ENCODE measurements at places on chromosomes 4 and X.

DNA sequence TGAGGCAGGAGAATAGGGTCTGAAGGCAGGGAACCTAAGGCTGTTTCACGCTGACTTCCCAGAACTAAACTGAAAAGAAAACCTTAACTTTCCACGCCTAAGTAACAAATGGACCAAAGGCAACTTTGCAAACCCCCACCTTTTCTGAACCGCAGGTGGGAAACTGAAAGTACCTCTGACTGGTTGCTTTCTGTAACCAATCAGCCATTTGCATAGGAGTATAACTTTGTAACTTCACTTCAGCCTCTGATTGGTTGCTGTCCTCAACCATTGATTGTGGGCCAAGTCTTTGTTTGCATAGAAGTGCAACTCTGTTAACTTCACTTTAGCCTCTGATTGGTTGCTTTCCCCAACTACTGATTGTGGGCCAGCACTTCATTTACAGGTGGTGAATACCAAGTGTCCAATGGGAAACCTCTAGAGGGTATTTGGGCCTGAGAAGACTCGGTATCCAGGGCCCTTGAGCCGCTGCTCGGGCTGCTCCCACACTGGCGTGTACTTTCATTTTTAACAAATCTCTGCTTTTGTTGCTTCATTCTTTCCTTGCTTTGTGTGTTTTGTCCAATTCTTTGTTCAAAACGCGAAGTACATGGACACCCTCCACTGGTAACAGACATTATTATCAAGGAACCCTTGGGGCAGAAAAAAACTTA is 121.6 kb upstream of the CBR4 start:
- DNase-seq, result no peak

DNA sequence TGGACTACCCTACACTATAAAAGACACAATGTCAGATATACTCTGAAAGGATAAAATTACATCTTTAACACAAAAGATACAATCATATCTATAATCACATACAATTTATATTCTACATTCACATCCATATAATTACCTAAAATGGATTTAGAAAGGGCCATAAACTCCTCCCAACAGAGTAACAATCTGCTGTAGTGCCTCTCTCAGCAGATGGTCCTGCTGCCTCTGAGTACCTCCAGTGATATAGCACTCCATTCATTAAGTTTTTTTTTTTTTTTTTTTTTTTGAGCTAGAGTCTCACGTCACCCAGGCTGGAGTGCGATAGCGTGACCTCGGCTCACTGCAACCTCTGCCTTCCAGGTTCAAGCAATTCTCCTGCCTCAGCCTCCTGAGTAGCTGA is 7.4 kb downstream of the ANKRD37 start:
- DNase-seq, result no peak

DNA sequence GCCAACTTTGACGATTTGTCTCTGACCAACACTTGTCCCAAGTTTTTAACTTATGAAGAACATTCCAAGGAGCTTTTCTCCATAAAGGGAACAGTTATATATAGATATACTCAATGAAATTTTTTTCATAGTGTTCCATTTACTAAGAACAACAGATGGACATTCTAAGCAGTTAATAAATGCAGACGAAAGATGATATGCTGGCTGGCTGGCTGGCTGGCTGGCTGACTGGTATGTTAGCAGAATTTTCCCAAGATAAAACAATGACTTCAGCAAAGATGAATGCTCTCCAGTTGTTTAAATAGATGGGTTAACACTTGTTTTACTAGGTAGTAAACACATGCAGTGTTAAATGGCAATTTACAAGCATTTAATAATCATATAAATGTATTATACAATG is 62.2 kb downstream of the SPANXN3 start:
- DNase-seq, result no peak

DNA sequence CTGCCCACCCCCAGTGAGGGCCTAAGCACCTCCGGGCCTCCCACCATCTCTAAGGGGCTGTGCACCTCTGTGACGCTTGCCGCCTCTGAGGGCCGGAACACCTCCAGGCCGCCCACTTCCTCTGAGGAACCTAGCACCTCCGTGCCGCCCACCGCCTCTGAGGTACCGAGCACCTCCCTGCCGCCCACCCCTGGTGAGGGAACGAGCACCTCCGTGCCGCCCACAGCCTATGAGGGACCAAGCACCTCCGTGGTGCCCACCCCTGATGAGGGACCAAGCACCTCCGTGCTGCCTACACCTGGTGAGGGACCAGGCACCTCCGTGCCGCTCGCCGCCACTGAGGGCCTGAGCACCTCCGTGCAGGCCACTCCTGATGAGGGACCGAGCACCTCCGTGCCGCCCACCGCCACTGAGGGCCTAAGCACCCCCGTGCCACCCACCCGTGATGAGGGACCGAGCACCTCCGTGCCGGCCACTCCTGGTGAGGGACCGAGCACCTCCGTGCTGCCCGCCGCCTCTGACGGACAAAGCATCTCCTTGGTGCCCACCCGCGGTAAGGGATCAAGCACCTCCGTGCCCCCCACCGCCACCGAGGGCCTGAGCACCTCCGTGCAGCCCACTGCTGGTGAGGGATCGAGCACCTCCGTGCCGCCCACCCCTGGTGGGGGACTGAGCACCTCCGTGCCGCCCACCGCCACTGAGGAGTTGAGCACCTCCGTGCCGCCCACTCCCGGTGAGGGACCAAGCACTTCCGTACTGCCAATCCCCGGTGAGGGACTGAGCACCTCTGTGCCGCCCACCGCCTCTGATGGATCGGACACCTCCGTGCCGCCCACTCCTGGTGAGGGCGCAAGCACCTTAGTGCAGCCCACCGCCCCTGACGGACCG is 977 bp downstream of the MAGEE1 start:
- peak; percentile 51 for DNase-seq

GRCh38 chr4:1367230-1367935 is 20.4 kb downstream of the UVSSA start:
- DNase-seq, result no peak

DNA sequence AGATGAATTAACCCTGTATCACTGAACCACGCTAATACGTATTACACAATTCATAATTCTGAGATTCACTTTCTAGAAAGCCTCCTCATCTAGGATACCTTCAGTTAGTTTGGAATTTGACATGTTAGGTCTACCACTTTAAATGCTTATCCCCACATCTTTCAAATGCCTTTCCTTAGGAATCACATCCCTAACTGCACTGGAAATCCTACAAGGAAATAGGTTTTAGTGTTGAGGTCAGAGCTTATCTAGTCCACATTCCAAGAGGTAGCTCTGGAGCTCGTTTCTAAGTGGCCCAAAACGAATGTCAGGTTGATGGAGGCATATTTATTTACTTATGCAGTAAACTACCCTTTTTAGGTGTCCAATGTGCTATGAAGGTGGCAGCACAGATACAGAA is 18.0 kb downstream of the PDHA1 start:
- no peak for DNase-seq

DNA sequence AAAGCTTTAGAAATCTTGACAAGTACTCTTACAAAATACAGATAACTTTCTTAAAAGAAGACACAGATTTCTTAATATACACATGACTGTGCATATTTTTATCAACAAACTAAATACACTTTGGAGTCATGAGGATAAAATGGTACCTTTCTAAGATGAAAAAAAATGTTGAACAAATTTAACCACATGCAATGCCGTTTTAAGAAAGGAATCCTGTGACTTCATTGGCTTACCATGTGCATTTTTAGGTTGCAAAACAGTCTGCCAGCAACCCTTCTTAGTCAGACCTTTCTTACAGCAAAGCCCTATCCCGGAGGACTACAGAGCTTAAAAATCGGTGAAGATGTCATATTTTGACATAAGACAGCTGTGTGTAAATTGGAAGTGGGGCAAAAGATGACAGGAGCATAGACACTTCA is 51.7 kb downstream of the GASK1B start:
- no peak for DNase-seq

- no peak for DNase-seq
These were observed 18.5 kb downstream of the UVSSA start for GRCh38 chr4:1365271-1366178.

- no peak for DNase-seq
These were observed 5.1 kb upstream of the SFRP2 start for GRCh38 chr4:153794006-153794405.

GRCh38 chr4:157121401-157121800 is 45.5 kb downstream of the GLRB start:
- no peak for DNase-seq

- no peak for DNase-seq
These were observed 40.5 kb upstream of the SLC2A9 start for GRCh38 chr4:10061650-10062415.

- DNase-seq, result no peak
These were observed 37.4 kb downstream of the GPR143 start for GRCh38 chrX:9728261-9728660.

DNA sequence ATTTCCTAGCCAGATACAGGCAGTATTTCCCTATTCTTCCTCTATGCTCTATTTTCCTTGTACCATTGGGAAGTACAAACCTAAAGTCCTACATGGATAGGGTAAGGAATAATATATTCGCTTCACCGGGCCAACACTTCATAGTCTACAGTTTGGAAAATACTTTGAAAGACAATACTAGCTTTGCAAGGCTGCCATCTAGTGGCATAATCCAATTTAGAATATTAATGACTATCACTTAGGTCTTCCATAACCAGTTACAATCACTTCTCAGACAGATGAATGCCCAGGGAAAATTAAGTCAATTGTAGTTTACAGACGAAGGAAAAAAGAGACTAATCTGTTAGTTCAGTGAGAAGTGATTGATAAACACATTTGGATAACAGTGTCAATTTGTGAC is 141.0 kb upstream of the FAM47C start:
- no peak for DNase-seq

DNA sequence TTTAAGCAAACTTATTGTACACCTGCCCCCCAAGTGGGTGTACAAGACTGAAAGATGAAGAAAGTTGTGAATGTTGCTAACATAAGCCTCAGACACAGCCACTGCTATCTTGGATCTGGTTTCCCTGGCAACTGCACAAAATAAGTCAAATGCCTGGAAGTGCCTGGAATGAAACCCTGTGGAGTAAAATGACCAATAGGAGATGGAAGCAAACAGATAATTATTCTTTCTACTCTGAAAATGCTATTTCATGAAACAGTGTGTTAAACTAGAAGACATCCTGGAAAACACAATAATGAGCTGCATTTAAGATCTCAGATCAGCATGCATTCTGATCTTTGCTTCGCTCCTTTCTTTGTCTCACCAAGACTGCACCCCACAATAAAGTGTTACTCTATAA is 1016.0 kb downstream of the ARAP2 start:
- DNase-seq, result no peak

- no peak for DNase-seq
These were observed 57.4 kb downstream of the PJA1 start for GRCh38 chrX:69107747-69108401.

DNA sequence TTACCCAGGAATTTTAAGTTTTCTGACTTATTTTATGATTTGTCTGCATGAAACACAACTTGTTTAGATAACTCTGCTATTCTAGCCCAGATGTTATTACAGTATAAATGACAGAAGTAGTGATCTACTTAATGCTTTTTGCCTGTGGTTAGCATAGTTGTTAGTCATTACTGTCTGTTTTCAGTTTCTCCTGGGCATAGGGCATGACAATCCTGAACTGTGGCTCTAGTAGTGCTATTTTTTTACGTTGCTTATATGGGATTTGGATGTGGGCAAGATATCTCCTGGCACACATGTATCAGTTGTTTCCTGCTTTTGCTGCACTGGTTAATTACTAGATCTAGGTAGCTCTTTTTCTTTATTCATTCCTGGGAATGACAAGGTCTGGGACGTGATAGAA is 1005.8 kb downstream of the PCDH18 start:
- no peak for DNase-seq

GRCh38 chrX:147757750-147758149 is 154.0 kb upstream of the FMR1 start:
- no peak for DNase-seq

GRCh38 chrX:118904218-118904617 is 70.2 kb upstream of the LONRF3 start:
- no peak for DNase-seq

GRCh38 chr4:121778991-121779628 is 14.1 kb upstream of the SMIM43 start:
- no peak for DNase-seq

GRCh38 chr4:56181140-56181953 is 205.9 kb downstream of the AASDH start:
- no peak for DNase-seq

DNA sequence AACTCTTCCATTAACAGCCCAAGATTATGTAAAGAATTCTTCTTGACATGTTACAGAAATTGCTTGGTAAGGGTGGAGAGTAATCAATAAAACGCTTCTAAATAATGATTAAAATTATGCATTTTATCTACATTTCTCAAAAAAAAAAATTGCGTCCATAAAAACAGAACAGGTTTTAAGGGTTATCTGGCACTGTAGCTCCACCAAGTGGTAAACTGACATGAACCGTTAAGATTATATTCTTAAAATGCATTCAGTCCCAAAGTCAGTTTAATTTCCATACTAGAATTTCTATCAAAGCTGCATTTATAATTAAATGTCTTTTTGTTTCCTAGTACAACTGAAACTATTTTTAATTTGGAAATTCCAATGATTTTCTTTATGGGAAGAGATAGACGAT is 214.0 kb upstream of the UGT8 start:
- no peak for DNase-seq

DNA sequence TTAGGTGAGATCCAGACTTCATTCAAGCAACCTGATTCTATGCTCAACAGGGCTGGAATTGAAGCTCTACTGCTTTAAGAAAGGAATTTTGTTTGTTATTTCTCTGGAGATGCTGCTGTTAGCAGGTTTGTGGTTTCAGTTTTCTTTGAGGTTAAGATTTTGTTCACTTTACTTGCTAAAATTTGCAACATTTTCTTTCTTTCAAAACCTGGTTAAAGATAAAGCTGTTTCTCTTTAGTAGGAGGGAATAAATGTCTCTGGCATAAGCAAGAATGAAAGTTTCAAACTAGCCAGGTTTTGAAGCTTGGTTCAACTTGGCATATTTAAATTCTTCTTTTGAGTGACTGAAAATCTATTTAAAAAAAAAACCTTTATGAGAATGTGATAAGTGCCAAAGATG is 660.6 kb upstream of the NR3C2 start:
- no peak for DNase-seq

GRCh38 chr4:6619116-6619465 is 21.4 kb upstream of the MRFAP1 start:
- DNase-seq, result no peak
